ENCODE measurements at places on chromosomes 4 and X. TPM values are rescaled to one million over a fixed set of nuclear protein-coding genes. Genes with fewer than 3 reads are reported as not detected.

Gene PPEF1
- not detected for total RNA-seq

Gene DOCK11
- total RNA-seq, result 2.1 TPM

GRCh38 chr4:123832173-123833026 lies 435.8 kb downstream of the SPRY1 start:
- no peak for DNase-seq

- no peak for DNase-seq
These were observed 6.7 kb upstream of the MSX1 start for GRCh38 chr4:4852591-4853362.

DNA sequence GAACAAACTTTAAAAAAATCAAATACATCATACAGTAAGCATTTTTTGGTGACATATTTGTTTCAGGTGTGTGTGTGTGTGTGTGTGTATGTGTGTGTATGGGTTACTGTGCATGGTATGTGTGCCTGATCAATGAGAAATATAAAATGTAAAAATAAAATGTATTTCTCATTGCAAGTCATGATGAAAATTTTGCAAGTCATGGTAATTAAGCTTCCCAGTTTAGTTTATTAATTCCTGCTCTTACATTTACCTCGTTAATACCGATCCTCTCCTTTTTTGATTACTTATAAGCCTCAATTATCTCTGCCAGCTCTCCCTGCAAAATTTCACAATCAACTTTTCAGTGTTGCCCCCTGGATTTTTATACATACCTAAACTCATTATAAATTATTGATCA lies 114.6 kb upstream of the ADGRL3 start:
- DNase-seq, result no peak

Gene ADGRL3
- total RNA-seq, result 0.33 TPM

Gene MSN
- total RNA-seq, result 88.7 TPM

GRCh38 chrX:40299641-40300046 lies 201.9 kb upstream of the BCOR start:
- DNase-seq, result no peak

- DNase-seq, result no peak
These were observed 403.7 kb downstream of the IL15 start for GRCh38 chr4:142040043-142040442.

Gene MSX1
- 0.33 TPM for total RNA-seq

DNA sequence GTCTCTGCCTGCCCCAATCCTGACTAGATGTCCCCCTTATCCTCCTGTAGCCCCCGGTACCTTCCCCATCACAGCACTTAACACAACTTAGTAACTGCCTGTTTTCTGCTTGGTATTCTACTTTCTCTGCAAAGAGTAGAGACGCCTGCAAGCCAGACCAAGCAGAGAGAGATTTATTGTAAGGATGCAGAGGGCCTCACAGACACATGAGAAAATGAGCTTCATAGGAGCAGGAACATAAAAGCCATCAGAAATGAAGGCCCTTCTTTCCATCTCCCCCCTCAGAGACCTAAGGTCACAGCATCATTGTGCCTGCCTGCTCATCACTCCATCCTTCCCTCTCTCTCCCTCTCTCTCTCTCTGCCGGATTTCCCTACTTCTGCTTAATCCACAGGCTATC lies 305.7 kb upstream of the NOCT start:
- no peak for DNase-seq

Gene CXCL1
- 0.23 TPM for total RNA-seq

Gene PDLIM3
- total RNA-seq, result 1.7 TPM

DNA sequence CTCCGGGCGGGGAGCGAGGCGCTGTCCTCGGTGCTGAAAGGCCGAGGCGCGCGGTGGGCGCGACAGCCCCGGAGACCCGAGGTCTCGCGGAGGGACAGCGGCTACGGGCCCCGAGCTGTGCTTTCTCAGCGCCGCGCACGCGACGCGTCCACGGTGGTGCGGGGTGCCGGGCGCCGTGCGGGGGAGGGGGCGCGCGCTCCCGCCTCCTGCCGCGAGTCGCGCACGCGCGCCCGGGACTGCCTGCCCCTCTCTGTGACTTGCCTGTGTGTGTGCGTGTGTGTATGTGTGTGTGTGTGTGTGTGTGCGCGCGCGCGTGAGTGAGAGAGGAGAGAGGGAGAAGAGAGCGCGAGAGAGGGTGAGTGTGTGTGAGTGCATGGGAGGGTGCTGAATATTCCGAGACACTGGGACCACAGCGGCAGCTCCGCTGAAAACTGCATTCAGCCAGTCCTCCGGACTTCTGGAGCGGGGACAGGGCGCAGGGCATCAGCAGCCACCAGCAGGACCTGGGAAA lies at the start of gene GRIA2:
TSS of gene GRIA2 (plus strand) at position 358 of the 511 bp plus-strand sequence. CDS start 315 bp downstream, outside the sequence.
- no peak for DNase-seq

DNA sequence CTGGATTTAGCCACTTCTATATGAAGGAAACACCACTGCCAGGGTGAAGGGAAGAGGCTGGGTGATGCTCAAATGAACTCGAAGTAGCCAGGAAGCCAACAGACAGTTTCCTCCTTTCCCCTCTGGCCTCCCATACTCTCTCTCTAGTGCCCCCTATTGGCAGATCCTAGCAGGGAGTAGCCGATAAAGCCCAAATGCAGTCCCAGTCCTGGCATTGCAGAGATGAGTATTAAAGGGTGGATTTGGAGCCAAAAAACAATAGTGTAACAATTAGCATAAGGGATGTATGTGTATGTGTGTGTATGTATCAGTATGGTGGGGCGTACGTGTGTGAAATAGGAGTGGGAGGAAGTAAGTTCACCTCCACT lies 213.8 kb upstream of the LDB2 start:
- no peak for DNase-seq

Gene ZFX
- 12.5 TPM for total RNA-seq

GRCh38 chr4:38333219-38333618 lies 330.8 kb upstream of the KLF3 start:
- DNase-seq, result no peak

GRCh38 chr4:40461879-40462278 lies 126.7 kb downstream of the CHRNA9 start:
- no peak for DNase-seq

GRCh38 chr4:142365391-142365790 lies 480.7 kb downstream of the INPP4B start:
- DNase-seq, result no peak

DNA sequence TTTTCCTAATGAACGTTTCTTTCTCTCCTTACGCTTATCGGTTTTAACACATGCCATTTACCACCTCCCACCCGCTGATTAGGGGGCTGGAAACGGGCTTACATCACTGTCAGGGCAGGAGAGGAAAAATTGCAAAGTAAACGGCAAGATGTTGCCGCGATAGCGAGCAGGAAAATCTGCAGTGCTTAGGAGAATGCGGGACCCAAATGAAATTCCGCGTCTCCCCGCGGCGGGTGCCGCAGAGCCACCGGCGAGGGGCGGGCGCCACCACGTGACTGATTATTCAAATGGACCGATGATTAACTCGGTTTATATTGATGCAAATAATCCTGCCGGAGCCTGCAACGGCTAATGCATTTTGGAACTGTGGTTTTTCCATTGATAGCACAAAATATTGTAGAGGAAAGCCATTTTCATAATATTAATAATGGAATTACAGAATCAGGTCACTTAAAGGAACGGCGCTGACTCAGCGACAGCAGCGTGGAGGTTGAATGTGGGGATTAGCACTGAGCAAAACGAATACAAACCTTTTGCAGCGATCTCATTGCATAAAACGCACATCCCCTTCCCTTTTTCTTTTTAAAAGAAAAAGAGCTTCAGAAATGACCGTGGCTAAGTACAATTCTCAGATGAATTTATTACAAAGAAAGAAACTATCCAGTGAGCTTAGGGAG lies 224.2 kb downstream of the STIM2 start:
- no peak for DNase-seq

DNA sequence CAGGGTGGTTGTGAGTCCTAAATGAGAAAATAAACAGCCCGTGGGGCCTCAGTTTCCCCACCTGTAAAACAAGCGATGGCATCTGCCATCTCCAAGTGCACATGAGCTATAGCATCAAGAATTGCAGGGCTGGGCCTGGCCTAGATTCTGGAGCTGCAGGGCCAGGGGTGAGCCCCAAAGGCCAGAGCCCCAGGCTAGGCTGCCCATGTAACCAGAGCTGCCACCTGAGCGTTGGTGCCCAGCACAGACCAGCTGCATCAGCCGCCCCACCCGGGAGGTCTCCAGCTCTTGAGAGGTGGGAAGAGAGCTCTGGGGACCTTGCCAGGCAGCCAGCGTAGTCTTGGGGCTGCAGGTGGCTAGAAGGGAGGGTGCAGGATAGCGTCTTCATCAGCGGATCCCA lies 27.0 kb upstream of the GPR78 start:
- DNase-seq, result no peak

Gene MAGEC3
- total RNA-seq, result not detected

DNA sequence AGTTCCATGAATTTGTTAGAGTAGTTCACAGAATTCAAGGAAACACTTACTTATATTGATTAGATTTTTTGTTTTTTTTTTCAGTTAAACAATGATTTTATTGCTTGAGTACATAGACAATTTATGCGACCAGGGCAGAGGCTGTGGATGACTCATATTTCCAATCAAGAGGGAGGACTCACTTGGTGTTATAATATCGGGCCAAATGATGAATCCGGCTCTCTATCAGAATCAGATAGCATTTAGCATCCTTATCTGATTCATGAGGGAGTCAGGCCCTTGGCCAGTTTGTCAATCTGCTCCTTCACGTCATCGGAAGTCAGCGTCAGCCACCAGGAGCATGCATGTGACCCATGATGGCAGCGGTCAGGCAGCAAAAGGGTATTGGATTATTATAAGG lies 82.3 kb upstream of the HUWE1 start:
- DNase-seq, result no peak

Gene PNMA3
- 0.23 TPM for total RNA-seq

- DNase-seq, result no peak
These were observed 7.4 kb downstream of the APOO start for GRCh38 chrX:23900220-23900797.

Gene USP26
- total RNA-seq, result not detected

- DNase-seq, result no peak
These were observed 207.6 kb upstream of the MAMLD1 start for GRCh38 chrX:150155436-150156035.

Gene NLGN4X
- 1.5 TPM for total RNA-seq

DNA sequence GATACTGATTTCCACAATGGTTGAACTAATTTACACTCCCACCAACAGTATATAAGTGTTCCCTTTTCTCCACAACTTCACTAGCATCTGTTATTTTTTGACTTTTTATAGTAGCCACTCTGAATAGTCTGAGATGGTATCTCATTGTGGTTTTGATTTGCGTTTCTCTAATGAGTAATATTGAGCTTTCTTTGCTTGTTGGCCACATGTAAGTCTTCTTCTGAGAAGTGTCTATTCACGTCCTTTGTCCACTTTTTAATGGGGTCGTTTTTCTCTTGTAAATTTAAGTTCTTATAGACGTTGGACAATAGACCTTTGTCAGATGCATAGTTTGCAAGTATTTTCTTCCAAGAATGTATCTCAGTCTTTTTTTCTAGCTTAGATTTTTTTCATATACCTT lies 10.0 kb downstream of the FBXW7 start:
- DNase-seq, result no peak

- DNase-seq, result no peak
These were observed 95.1 kb upstream of the LIMCH1 start for GRCh38 chr4:41442810-41443209.

DNA sequence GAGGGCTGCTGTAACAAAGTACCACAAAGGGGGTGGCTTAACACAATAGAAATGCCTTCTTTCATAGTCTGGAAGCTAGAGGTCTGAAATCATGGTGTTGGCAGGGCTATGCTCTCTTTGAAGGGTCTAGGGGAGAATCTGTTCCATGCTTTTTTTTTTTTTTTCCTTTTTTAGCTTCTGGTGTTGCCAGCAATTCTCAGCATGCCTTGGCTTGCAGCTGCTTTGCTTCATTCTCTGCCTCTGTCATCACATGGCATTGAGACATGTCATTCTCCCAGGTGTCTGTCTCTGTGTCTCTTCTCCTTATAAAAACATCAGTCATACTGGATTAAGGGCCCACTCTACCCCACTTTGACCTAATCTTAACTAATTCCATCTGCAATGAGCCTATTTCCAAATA lies 78.6 kb upstream of the BOD1L1 start:
- DNase-seq, result no peak

GRCh38 chr4:154485127-154485773 lies 6.3 kb downstream of the DCHS2 start:
- no peak for DNase-seq

Gene RNF175
- total RNA-seq, result not detected

Gene TBC1D9
- 7.5 TPM for total RNA-seq

Gene SPACA5
- not detected for total RNA-seq

Gene MTMR8
- total RNA-seq, result 0.25 TPM

Gene DDIT4L
- total RNA-seq, result 0.33 TPM

DNA sequence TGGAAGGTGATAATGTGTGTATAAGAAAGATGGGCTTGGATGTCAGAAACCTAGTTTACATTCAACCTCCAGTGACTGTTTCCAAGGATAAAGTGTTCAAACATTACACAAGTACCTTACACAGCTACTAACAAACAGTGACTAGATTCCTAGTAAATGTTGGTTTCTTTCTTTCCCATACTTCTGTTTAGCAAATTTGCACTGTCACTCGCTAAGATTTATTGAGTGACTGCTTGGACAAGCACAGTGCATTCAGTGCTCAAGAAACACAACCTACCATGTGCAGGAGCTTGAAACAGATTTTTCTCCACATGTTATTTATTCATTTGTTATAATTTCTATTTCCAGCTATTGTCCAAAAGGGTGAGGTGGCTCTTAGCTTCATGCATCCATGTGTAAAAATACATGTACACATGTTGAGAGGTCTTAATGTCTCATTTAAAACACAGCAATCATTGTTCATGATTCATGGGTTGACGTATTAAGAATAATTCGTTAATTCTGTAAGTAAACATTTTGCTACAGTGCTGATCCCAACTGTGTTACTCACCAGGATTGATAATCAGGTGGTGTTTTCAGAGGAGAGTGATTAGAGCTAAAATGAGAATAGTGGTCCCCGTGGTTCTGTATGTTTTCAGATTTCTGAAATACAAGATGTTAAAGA lies 153.0 kb downstream of the DCLK2 start:
- no peak for DNase-seq

Gene TMEM154
- total RNA-seq, result 2.1 TPM

GRCh38 chrX:66638591-66639500 lies at the start of gene EDA2R:
Gene EDA2R (minus strand): TSS chrX:66639078. CDS start chrX:66616020, 23,058 bp downstream.
- no peak for DNase-seq

Gene DUSP9
- 0.60 TPM for total RNA-seq

Gene NUDT9
- 21.4 TPM for total RNA-seq

DNA sequence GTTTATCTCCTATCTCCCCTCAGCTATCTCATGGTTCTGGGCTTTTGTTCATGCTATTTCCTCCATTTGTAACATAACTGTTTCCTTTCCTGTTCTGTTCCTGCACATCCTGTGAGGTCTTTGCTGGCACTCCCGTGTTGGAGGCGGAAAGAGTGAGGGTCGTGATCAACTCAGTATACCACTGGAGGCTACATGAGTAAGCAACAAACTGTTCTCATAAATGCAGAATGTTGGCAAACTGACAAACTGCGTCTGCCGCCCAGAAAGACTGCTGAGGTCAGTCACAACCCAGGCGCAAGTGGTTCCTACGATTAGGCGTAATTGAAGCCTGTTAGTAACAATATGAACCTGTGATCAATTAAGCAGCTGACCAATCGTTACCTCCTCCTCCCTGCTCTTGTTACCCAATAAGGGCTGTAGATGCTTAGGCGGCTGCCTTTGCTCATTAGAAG lies 48.8 kb downstream of the C4orf33 start:
- no peak for DNase-seq
